ENCODE measurements at places on chromosomes 12 and 14.

- DNase-seq: no peak
These were observed 9.4 kb downstream of the COX16 start for GRCh38 chr14:70350078-70350477.

GRCh38 chr14:74710480-74710879, 2.4 kb downstream of the AREL1 start:
- no peak for DNase-seq

- no peak for DNase-seq
These were observed 5.8 kb upstream of the TNFRSF1A start for GRCh38 chr12:6347367-6348338.

DNA sequence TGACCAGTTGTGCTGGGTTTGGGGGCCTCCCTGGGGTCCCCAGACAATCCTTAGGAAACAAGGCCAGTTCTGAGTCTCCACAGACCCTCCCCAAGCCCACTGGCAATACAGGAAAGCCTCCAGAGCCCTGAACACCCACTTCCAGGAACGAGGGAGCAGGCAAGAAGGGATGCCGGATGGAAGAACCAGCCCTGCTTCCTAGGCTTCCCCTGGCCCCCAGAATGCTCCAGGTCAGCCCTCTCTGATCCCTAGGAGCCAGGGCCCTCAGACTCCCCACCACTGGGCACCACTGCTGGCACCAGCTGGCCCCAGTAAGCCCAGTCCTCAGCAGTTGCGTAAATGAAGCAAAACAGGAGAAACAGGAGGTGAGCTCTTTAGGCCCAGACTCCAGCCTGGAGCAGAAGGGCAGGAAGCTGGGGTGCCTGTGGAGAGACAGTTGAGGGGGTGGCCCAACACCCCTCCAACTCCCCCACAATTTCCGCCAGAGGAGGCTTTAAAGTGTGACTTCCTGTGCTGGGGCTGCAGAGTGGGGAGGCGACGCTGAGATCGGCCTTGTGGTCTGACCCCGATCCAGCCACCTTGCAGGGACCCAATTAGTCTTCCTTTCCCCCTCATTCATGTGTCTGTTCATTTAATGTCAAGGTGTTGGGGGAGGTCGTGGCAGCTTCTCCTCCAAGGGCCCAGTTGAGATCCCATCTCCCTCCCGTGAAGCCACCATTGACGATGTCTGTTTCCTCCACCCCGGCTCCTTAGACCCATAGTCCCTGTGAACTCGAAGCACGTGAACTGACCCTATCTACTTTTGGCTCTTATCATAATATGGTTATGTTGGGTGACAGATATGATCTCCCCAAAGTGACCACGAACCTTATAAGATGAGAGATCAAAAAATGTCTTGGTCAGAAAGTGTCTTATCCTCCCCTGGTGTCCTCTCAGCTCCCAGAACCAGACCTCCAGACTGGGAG, 4.7 kb downstream of the TNFRSF1A start:
- DNase-seq: no peak

DNA sequence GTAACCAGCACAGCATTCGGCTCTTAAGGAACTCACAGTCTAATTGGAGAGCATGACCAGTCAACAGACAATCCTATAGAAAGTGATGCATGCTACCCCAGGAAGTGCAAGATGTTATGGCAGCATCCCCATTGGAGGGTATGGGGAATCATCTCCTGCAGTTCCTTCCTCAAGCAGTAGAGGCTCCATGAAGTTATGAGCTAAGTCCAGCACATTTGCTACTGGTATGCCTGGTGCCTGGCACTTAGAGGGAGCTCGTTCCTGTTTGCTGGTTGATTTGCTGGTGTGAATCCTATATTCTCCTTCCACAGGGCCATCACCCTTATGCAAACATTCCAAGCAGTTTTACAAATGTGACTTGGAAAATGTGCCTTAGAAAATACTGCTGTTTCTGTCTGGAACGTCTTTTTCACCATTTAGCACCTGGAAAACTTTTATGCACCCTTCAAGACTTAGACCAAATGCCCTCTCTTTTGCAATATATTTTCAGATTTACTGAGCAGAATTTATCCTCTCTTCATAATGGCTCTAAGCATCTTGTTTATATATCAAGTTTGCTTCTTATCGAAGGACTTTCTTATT, 136.1 kb upstream of the WSCD2 start:
- DNase-seq: no peak

GRCh38 chr14:65180725-65181025, 78.4 kb upstream of the MAX start:
- no peak for DNase-seq

GRCh38 chr12:92827836-92828431, 101.2 kb downstream of the EEA1 start:
- peak; percentile 8 for DNase-seq

GRCh38 chr14:69499436-69499835, 14.9 kb downstream of the PLEKHD1 start:
- no peak for DNase-seq

DNA sequence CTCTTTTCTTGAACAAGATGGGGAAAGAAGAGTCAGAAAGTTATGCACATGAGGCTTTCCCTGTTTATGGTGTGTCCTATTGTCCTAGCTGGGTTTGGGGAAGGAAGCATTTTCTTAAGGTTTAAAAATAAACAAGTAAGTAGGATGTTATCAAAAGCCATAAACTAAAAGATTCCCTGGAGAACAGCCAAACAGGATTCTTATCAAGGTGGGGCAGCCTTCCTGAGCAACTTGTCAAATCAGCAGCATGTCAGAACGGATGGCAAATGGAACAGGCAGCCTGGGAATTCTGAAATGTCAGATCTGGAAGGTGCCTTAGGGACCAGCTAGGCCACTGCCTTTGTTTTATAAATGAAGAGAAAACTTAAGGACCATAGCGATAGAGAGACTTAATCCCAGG, 152.2 kb upstream of the RGS6 start:
- DNase-seq: no peak

DNA sequence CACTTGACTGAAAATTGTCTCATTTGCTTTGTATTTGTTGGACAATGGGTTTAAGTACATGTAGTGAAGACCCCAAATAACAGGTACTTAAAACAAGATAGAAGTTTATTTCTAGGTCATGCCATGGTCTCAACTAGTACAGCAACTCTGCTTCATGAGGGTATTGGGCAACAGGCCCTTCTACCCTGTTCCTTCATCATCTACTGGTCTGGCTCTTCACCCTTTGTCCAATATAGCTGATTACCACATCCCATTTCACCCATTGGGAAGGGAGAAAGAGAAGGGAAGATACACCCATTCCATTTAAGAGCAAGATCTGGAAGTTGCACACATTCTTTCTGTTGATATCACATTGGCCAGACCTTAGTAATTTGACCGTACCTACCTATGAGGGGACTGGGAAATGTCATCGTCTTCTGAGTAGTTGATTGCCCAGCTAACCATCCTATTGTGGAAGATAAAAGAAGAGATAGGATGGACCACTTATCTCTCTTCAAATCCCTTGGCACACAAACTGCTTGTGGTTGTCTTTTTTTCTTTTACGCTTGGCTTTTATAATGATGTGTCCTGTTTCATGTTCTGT, 104.6 kb downstream of the DIP2B start:
- no peak for DNase-seq

DNA sequence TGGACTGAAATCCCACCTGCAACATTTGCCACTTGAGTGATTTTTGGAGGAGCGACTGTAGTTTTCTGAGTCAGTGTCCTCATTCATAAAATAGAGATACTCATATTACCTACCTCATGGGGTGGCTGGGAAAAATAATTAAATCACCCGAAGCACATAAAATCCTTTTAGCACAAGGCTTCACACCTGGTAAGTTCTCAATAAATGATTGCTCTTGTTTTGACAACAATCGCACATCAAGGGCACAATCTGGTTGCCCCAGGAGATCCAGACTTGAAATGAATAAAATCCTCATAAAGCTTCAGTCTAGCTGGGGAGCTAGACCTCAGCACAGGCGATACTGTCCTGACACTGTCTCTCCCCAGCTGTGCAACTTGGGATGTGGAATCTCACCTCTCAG, 76.0 kb upstream of the CCDC60 start:
- no peak for DNase-seq

DNA sequence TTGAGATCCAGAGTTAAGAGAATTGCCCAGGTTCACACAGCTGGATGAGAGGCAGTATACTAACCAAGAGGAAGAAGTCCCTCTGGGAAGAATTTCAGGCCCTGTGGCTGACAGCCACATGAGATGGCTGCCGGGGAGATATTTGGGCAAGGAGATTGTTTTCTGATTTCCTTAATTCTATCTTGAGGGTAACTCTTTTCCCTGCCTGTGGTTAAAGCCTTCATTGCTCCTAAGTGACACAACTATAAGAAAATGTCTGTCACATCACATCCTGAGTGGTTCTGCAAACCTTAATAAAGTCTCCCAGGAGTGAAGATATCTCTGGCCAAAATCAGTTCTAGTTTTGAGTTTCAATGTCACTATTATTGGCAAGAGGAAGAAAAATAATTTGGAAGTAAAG, 9.6 kb downstream of the ARHGDIB start:
- DNase-seq: no peak

DNA sequence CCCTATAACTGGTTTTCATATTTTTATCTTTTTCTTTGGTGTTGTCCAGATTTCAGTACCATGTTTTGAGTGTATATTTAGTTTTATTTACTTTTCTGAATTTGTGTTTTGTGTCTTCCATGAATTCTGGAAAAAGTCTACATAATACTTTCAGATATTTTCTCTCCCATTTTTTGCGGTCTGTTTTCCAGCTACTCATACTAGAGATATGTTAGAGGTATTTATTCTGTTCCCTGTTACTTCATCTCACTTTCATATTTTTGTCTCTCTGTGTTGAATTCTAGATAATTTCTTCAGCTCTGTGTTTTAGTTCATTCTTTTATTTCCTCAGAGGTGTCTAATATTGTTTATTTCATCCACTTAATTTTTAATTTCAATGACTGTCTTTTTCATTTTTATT, 74.2 kb downstream of the IFT81 start:
- no peak for DNase-seq

DNA sequence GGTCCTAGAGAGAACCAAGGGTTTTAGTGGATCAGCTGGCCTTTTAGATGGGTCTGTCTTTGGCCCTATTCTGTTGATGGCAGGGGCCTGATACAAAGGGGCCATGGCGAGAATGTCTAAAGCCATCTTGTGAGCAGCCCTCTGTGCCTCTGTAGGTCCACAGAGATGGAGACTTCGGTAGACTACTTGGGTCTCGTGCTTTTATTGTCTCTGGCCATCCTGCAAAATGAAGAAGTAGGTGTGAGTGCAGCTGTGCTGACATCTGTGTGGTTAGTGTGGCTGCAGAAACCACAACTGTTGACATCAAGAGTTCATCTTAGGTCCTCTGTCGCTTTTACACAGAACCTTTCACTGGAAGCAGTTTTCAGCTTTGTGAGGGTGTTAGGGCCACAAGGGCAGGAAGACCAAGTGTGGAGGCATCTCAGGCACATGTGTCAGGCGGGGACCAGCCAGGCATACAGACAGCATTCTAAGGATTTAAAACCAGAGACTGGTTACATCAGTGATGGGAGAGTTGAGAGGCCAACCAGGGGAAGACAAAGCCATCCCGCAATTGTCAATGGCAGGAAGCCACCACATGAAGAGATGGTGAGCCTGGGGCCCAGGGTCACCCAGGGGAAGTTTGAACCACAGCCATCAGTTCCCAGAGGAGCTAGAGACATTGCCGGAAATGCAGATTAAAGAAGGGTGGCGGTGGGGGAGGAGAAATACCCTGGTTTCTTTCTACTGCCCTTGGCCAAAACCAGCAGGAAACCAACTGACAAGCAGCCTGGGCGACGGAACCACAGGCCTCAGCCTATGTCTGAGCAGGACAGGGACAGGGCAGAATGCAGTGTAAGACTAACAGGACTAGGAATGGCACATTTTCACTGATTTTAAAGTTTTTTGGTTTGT, 13.0 kb upstream of the TPCN1 start:
- no peak for DNase-seq

DNA sequence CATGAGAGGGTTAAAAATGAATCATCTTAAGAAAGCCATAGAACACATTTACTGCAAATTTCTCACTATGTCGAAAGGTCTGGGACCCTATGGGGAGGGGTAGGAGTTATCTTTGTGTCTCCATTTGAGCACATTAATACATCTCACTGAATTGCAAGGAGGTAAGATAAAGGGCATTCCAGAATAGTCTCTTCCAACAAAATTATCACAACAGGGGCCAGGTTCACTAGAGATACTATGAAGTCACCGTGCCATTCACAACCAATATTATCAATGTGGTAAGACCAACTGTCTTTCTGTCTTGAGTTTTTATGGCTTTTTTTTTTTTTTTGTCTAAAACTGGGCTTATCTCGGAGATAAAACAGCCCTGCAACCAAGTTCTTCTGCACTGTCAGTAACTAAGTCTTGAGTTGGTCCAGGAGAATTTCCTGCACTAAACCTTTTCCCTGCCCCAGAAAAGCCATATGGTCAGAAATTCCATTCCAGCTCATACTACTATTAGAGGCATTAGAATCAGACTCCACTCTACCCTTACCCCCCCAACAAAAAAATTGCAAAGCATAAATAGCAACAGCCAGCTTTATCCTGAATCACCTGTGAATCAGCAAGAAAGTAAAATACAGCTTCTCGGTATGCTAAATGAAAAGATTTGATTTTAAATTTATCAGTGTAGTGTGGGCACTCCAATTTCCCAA, 79.7 kb downstream of the PTPRR start:
- DNase-seq: no peak

DNA sequence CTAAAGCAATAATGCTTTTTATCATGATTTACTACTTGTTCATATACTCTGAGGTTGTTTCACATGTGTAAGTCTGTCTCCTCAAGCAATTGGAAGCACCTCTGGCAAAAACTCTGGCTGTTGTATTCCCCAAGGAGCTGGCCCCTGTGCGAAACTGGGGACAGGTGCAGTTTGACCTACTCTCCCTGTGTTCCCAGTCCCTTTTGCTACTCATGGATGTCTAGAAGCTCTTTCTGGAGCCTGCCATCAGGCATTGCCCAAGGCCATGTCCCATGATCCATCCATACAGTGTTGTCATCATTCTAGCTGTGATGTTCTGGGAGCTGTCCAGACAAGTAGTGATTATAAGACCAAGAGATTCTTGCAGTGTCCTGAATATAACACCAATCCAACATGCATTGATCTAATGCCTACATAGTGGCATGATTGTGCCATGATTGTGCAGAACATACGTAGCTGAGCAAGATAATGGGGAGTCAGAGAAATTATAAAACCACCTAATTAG, 14.9 kb downstream of the AKAP6 start:
- DNase-seq: no peak

GRCh38 chr12:20269337-20270067, 98.8 kb upstream of the PDE3A start:
- no peak for DNase-seq

DNA sequence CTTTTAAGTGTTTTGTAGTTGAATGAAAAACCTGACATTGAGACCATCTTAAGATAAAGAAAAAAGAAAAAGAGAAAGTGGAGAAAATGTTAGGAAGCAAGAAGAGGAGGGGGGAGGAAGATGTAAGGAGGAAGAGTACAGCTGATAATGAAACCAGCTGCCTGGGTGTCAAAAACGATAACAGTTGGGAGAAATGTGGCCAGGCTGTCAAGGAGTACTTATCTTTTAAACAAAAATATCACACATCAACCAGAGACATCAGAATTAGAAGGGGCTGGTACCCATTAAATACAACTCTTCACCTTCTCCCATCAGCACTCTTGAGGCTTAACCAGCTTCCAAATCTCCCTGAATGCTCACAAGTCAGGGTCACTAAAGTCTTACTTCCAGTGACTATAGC, 4.5 kb downstream of the SLC11A2 start:
- DNase-seq: no peak

GRCh38 chr14:94165744-94166143, 8.4 kb upstream of the PPP4R4 start:
- DNase-seq: no peak

Data from stimulated activated CD4-positive, alpha-beta T cell treated with anti-CD3 and anti-CD28 coated beads, Interleukin-1b, Interleukin-23, amount 100 ng/mL, for 1 hour (primary cell).